ENCODE measurements at places on chromosomes 3 and 15.
A peak's percentile ranks its signal among the peaks of the same experiment; 100 is the strongest.

- DNase-seq: no peak
Measured at GRCh38 chr3:161540594-161540993, 44.0 kb downstream of the OTOL1 start.

GRCh38 chr3:4270720-4271119, 32.4 kb upstream of the SETMAR start:
- peak; percentile 4 for DNase-seq

DNA sequence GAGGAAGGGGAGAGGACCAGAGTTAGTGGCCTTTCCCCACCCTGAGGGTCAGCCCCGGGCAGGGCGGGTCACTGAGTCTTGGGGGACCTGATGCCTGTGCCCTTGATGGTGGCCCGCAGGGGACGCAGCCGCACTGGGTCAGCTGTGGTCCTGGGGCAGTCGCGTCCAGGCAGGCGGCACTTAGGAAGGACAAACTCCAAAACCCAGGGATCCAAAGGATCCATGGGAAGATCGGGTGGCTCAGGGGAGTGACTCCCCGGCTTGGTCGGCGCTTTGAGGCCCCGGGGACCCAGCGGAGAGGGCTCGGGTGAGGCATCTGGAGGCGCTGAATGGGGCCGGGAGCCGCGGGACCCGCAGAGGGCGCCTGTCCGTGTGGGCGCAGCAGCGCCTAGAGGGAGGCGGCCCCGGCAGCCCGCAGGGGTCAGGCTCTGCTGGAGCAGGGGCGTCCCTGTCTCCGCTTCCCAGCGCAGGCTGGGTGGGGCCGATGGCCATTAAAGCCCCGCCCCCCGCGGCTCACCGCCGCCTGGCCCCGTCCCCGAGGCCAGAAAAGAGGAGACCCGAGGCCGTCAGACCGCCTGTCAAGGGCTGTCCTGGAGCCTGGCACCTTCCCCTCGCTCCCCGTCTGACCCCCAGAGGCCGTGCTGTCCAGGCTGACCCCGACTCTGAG, 17.5 kb downstream of the CIDEC start:
- peak; percentile 51 for DNase-seq

DNA sequence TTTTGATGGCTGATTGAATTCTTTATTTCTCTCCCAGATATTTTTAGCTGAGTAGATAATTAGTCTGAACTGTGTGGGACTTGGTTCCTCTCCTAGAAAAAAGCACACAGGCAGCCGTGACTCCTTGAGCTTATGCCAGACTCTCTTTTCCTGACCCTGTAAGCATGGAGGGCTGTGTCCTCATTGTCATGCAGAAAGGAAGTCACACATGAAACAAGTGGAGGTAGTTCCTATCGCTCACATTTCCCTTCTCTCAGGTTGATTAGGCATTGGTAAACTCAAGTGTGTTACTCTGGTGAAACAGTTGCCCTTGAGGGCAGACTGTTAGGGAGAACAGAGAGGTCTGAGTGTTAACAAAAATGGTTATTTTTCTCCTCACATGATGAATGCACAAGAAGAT, 6.3 kb upstream of the RTP4 start:
- no peak for DNase-seq

GRCh38 chr3:80993241-80993945, 768.1 kb downstream of the GBE1 start:
- DNase-seq: no peak

- no peak for DNase-seq
Measured at GRCh38 chr15:68695061-68695595, 116.3 kb downstream of the CORO2B start.

DNA sequence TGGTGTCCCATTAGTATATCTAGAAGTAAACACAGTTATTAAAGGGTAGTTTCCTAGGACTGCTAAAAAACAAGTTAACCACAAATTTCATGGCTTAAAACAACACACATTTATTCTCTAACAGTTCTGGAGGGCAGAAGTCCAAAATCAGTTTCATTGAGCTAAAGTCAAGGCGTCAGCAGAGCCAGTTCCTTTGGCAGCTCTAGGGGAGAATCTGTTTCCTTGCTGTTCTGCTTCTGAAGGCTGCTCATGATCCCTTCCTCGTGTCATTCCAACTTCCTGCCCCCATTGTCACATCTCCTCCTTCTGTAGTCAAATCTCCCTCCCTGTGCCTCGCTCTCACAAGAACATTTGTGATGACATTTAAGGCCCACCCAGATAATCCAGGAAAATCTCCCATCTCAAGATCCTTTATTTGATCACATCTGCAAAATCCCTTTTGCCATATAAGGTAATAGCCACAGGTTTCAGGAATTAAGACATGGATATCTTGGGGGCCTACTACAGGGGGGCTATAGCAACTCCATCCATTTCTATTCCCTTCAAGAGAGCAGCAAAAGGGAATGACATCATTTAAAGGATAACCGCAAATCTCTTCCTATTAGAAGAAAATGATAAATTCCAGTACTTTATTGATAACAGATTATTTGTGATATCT, 50.1 kb downstream of the GPR176 start:
- no peak for DNase-seq

GRCh38 chr15:24752354-24752753, 76.8 kb downstream of the NPAP1 start:
- no peak for DNase-seq

DNA sequence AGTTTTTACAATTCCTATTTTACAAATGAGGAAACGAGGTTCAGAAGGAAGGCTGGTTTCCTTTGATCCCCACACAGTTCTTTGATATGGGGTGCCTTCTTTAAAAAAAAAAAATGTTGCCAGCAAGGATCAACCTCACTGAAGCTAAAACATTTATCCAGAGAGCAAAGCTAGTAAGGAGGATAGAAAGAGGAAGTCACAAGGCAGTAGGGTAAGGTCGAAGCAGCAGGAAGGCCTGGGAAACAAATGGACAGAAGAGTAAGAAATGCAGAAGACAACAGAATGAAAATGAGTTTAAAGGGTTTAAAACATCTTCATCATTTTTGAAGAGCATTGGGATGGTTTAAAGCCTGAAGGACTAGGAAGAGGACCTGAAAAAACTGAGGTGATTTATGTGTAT, 30.6 kb upstream of the CP start:
- no peak for DNase-seq

DNA sequence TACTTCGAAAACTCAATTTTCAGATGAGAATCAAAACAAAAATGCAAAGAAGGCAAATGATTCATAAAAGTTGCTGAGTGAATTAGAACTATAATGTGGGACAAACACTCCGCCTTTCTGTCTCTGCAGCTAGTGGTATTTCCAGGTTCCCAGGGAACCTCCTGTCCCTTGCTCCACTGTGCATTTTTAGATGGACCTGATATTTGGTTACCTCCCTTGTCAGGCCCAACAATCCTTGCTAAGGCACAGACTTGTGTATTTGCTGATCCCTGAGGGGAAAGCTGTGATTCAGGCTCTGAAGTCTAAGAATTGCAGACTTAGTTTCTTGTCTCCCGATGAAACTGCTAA, 162.7 kb downstream of the LPP start:
- peak; percentile 80 for DNase-seq
